CD4-positive, alpha-beta T cell treated with Interferon alpha-2 for 1 hour (primary cell): ENCODE measurements at places on chromosomes 6 and 20.

DNA sequence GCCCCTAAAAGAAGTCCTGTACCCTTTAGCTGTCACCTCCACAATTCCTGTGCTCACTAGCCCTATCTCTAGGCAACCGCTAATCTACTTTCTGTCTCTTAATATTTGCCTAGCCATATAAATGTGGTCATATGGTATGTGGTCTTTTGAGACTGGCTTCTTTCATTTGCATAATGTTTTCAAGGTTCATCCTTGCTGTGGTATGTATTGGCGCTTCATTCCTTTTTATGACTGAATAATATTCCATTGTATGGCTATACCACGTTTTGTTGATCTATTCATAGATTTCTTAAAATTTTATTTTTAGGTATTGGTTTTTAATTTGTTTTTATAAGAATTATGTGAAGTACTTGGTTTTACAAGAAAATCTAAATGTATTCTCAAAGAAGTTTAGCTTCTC lies 70.0 kb downstream of the MAP3K4 start:
- no peak for DNase-seq

DNA sequence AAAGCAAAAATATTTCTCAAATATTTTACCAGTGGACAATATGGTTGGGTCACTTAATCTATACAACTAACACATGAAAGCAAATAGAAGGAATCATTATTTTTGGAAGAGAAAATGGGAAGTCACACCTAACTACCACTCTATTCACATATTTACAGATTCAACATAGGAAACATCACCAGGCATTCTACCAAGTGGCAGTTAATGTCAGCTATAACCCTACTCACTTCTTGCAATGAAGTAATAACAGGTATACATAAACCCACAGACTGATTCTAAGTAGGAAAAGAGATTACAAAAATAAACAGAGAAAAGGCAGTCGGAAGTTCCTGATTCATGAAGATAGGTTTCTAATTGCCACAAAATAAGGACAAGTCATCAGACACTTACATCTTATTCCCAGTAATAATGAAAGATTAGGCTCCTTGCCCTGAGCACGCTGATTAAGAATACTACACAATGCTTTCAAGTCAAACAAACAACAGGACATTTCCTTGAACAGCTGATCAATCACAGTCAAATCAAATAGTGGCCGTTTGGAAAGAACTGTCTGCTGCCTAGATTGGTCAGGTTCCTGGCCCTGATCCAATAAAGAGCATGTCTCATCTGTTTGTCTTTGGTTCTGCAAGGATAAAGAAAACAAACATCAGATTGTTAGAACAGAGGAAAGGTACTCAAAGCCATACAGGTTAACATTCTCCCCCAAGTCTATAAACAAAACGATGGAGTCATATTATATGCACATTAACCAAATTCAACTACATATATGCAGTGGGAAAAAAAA lies 79.2 kb upstream of the PLN start:
- DNase-seq = no peak

DNA sequence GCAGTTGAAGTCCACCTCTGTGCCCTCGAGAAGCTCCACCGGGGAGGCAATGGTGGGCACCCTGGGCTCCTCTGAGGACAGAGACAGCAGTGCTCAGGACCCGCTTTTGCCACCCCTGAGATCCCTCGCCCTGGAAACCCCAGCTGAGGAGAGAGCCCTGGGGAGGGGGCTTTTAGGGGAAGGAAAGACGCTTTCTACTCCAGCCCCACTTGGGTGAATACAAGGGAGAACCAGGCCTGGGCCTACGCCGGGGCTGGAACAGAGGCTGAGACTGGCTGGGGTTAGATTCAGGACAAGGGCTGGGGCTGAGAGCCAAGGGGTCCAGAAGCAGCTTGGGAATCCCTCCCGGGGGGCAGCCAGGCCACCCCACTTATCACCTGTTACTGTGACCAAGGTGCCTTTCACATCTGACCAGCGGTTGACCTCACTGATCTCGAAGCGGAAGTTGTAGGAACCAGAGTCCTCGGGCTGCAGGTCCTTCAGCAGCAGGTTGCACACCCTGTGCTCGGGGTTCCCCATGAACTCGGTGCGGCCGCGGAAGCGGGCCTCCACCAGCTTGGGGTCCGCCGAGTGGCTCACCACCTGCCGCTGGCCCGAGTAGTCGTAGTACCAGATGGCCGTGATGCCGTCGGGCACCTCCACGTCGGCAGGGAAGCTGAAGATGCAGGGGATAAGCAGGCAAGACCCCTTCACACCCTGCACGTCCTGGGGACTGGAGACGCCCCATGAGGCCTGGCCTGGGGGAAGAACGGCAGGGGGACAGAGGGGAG lies 6.2 kb downstream of the SIGLEC1 start:
- no peak for DNase-seq

GRCh38 chr6:98516866-98517265 lies 317.5 kb upstream of the POU3F2 start:
- no peak for DNase-seq

- no peak for DNase-seq
Observed at GRCh38 chr20:41176711-41177552, 39.6 kb downstream of the PLCG1 start.

- no peak for DNase-seq
Observed at GRCh38 chr6:41161851-41162552, 914 bp downstream of the TREM2 start.

DNA sequence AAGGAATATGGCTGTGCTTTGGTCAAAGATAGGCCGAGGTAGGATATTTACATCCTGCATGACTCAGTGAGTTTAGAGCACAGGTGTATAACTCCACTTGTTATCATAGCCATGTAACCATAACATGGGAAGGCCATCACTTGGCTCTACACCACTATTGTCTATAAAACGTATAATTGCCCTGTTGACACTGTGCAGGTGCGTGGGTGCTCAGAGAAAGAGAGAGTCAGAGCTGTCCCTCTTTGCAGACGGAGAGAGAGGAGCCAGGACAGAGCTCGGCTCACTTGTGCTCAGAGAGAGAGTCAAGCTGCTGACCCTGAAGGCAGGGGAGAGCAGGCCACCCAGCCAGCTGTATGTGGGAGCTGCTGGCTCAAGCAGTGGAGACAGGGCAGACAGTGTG lies 46.0 kb downstream of the OR2B6 start:
- no peak for DNase-seq

GRCh38 chr6:144335914-144336313 lies 50.8 kb downstream of the UTRN start:
- DNase-seq = peak; percentile 59

GRCh38 chr6:44435500-44435899 lies 48.0 kb downstream of the CDC5L start:
- no peak for DNase-seq

- DNase-seq = peak; percentile 17
Observed at GRCh38 chr6:15017261-15017660, 228.6 kb upstream of the JARID2 start.

GRCh38 chr6:33450434-33450833 lies 3.9 kb upstream of the ZBTB9 start:
- DNase-seq = no peak

DNA sequence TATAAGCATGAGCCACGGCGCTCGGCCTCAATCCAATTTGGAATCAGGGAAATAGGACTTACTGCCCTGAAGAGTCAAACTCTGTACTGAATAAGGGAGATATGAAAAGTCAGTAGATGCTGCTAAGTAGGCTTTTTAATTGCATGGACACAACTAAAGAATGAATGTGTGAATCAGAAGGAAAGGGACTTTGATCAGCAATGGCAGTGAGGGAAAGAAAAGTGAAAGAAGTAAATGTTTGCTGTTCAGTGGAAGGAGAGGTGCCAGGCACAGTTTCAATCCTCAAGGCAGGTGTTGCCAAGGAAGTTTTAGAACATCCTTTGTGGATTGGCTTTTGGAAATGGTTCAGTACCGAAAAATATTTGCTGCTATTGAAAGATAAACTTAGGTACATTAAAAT lies 62.2 kb upstream of the GCM1 start:
- DNase-seq = no peak

DNA sequence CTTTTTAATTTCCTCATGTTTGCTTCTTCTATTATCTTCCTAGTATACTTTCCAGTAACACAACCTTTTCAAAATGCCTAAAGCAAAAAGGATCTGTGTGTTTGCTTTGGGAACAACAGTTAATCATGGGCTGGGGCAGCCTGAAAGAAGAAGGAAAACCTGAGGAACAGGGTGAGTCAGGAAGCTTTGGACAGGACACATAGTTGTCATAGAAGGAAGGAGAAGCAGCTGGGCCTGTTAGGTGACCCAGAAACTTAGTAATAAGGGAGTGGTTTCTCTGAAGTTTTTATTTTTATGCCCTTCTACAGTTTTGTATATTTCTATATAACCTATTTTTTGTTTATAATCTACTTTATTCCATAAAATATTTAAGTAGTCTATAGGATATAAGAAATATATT lies 61.4 kb downstream of the CD24 start:
- no peak for DNase-seq

- no peak for DNase-seq
Observed at GRCh38 chr6:16649241-16649640, 112.0 kb downstream of the ATXN1 start.

GRCh38 chr20:36745927-36746659 lies at the start of gene NDRG3:
Gene NDRG3, minus strand, starts transcription at chr20:36746090. Its CDS starts 24,355 bp downstream, at chr20:36721735.
- peak; percentile 94 for DNase-seq

DNA sequence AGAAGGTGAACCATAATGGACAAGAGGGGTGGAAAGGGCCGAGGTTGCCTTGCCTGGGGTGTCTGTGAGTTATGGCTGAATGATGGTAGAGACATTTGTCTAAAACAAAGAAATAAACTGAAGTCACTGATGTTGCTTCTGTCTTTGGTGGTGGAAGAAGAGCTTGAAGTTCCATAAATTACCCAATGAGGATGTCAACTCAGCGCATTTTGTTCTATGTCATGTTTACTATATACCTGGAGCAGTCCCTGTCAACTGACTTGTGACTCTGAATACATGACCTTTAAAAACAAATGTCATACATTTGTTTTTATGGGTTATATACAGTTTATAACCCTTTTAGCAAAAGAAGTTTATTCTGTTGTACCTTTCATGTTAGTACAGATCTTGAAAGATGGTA lies 2.0 kb downstream of the EFHC1 start:
- DNase-seq = no peak

GRCh38 chr6:117089604-117090003 lies 175.8 kb upstream of the VGLL2 start:
- no peak for DNase-seq

- DNase-seq = no peak
Observed at GRCh38 chr20:38302786-38303185, 1.2 kb upstream of the BPI start.

DNA sequence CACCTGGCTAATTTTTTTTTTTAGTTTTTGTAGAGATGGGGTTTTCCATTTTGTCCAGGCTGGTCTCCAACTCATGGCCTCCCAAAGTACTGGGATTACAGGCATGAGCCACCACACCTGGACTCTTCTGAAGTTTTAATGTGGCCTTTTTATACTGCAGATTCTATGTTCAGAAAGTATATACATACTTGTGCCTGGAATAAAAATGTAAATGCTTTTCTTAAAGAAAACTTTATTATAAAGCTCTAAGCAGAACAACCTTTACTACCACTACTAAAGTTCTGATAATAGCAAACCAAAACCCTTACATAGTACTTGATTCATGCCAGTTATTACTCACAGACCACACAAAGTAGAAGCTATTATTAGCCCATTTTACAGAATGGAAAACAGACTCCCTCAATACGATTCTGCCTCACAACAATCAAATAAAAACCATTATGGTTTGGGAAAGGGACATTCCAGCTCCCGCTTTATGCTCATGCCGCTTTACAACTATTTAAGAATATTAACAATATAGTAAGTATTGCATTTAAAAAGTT lies 5.3 kb downstream of the PHIP start:
- no peak for DNase-seq

DNA sequence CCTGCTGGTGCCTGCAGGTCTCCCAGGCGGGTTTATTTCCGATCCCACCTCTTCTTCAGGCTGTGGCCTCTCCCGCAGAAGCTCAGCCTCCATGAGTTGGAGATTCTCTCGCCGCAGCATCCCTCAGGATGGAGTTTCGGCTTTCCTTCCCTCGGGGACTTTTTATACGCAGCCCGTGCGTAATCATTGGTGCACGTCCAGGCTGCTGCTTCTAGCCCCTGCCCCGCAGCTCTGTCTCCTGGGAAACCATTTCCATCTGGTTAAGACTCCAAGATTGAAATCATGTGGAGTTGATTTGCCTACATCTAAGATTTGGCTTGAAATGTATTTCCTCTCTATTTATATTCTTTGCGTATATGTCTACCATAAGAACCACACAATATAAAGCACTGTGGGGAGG lies 46.7 kb upstream of the CARMIL1 start:
- no peak for DNase-seq

DNA sequence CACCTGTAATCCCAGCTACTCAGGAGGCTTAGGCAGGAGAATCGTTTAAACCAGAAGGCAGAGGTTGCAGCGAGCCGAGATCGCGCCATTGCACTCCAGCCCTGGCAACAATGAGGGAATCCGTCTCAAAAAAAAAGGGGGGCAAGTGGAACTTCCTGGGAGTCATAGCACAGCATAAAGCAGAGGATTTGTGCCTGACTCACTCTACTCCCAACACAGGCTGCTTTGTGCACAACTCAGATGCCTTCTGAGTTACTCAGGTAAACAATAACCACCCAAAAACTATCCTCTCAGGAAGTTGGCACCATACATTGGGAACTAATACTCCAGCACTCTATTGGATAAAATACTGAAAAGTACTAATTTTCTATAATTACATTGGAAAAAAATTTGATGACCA lies 2.5 kb upstream of the TMEM244 start:
- no peak for DNase-seq

GRCh38 chr20:32277361-32278198 lies at the start of gene KIF3B:
Gene KIF3B, plus strand, starts transcription at chr20:32277651. Its CDS starts 32,127 bp downstream, at chr20:32309778.
- DNase-seq = peak; percentile 87

DNA sequence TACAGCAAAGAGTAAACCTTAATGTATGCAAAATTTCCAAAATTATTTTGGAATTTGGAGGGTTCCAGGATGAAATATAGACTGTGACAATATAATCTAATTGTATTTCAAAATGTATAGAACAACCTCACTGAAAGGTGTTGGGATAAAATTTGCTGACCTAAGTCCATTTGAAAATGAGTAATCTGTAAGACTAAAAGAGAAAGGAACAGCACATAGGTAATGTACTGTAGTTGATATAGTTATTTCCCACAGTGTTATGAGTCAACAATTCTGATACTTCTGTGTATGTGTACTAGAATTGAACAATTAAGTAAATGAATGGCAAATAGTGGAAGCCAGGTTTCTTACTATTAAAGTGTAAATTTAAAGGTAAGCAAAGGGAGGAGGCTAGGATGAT lies 23.8 kb upstream of the ELOVL4 start:
- no peak for DNase-seq

DNA sequence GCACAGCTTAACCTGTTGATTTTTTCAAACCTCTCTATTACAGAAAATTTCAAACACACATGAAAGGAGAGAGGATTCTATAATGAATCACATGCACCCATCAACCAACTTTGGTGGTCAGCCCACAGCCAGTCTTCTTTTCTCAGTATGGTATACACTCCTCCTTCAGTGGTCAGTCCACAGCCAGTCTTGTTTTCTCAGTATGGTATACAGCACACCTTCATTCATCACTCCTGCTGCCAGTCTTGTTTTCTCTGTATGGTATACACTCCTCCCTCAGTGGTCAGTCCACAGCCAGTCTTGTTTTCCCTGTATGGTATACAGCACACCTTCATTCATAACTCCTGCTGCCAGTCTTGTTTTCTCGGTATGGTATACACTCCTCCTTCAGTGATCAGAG lies 67.8 kb downstream of the SYNDIG1 start:
- no peak for DNase-seq
